HFFc6 (cell line): ENCODE measurements at places on chromosomes 13 and 19.

GRCh38 chr13:41334810-41335209 is 23.7 kb downstream of the NAA16 start:
- DNase-seq, result no peak

DNA sequence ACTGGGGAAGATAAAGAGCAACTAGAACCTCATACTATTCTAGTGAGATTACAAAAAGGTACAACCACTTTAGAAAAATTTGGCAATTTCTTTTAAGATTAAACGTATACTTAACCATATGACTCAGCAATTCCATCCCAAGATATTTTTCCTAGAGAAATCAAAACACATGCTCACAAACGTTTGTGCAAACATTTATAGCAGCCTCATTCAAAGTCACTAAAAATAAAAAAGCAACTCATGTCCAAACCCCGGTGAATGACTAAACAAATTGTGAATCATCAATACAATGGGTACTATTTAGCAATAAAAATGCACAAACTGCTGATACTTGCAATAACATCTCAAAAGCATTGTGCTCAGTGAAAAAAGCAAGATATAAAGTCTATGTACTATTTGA is 121.5 kb downstream of the FRY start:
- peak; percentile 90 for DNase-seq

GRCh38 chr19:1136201-1136600 is 32.4 kb downstream of the GPX4 start:
- no peak for DNase-seq

- no peak for DNase-seq
Measured at GRCh38 chr13:43301346-43301969, 278.1 kb downstream of the DNAJC15 start.

DNA sequence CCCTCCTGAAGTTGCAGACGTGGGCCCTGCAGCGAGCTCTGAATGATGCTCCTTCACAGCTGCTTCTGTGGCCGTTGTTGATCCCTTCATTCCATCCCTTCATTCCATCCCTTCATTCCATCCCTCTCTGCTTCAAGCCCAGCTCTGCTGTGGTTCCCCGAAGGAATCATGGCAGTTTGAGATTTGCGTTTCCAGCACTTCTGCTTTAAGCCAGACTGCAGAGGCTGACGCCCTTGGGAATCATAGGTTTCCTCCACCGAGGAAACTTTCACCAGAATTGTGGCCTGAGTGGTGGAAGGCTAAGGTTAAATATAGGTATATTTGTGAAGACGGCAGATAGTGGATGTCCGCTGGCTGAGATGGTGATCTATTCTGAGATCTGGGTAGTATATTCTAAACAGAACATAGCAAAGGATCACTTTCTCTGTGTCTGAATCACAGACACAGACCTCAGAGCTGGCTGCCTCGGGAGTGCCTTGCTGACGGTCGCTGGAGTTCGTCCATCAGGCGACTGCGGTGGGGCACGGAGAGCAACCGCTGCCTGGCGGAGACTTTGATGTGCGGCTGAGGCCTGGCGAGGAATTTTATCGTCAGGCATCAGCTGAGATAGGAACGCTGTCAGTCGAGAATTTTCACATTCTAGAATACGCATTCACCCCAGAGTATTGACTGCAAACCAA is 42.8 kb upstream of the DCUN1D2 start:
- no peak for DNase-seq

- no peak for DNase-seq
Measured at GRCh38 chr19:1471010-1471514, 8.0 kb downstream of the C19orf25 start.

GRCh38 chr19:7965921-7966665 is 22.6 kb upstream of the TIMM44 start:
- no peak for DNase-seq

- DNase-seq, result no peak
Measured at GRCh38 chr13:69194130-69194529, 913.5 kb upstream of the ATXN8OS start.

- no peak for DNase-seq
Measured at GRCh38 chr19:44746616-44746945, 1.9 kb upstream of the BCL3 start.

DNA sequence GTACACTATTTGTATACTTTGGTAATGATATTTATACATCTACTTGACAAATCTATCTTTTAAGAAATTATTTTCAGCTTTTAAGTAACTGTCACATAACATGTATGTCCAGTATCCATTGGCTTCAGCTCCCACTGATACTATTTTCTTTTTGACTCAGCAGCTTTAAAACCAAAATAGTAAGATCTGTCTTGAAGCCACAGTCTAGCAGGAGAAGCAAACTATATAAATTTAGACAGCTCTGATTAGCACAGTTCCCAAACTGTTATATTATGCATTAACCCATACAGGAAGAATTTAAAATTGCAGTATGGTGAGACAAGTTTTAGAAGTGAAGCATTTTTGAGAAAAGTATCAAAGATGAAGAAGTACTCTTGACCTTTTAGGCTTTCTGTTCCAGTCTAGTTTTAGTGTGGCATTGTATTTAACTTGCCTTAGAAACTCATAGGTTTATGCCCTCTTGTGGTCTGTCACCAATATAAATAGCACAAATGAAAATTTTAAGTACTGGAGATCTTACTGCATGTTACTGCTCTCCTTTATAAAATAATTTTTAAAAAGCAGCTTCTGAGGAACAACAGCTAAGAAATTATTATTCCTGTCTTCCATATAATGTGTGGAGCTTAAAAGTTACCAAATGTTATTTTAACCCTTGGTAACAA is 24.7 kb downstream of the URI1 start:
- peak; percentile 35 for DNase-seq

GRCh38 chr13:27637289-27637626 is 15.6 kb downstream of the POLR1D start:
- DNase-seq, result no peak

DNA sequence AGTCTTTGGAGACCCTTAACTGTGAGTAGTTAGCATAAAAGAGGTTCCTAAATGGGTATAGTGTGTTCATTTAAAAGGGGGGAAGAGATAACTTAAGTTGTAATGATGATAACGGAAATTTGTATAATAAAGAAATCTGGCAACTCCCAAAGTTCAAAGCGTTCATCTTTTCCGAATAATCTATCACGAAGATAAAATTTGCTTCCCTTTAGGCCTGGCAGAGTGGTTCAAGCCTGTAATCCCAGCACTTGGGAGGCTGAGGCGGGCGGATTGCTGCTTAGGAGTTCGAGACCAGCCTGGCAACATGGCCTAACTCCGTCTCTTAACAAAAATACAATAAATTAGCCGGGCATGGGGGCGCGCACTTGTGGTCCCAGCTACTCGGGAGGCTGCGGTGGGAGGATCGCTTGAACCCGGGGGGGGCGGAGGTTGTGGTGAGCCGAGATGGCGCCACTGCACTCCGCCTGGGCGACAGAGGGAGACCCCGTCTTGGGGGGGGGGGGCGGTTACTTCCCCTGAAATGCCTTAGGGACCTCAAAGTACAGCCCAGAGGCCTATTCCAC is 934 bp downstream of the N4BP2L2 start:
- no peak for DNase-seq

DNA sequence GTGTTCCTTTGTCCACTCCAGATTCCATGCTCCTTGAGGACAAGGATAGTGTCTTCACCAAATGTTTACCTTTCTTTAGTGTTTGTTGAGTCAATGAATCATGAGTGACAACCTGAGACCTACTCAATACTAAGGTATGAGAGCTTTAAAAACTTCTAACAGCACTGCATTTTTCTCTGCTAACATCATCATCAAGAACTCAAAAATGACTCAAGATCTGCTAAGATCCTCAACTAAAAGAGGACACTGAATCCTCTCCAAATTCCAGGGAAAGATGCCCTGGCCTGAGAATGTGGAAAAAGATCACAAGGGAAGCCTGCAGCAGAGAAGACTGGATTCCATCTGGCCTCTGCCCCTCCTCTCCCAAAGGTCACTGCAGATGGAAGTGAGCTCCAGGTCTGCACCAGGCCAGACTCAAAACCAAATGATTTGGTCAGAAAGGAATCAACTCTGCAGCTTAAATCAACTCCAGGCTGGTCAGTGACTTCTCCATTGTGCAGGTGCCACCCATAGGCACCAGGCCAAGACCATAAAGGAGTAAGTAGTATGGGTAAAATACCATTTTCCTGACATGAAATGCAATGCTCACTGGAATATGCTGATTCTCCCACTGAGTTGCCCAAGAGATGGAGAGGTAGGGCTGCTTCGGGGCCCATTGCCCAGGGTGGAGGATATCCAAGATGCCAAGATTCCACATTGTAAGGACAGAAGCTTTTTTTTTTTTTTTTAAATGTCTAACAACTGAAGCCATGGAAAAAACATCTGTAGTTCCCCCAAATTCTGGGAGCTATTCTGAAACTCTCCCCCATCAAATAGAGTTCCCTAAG is 89.5 kb upstream of the DOCK9 start:
- peak; percentile 87 for DNase-seq

DNA sequence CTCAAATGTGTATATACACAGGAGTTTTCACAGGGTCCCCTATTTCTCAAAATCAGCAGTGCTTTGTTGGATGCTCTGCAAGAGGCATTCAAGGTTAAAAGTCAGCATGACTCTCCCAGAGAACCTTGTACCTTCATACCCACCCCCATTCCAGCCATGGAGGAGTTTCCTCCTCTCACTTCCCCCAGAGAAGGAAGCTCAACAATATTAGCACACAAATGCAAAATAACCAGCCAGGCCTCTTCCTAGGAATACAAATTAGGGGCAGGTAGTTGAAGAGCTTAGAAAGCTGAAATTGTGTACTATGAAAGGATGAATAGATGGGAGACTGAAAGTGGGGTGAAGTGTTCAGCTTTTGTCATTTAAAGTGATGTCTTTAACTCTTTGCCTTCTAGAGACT is 43.8 kb downstream of the SPRY2 start:
- no peak for DNase-seq

- no peak for DNase-seq
Measured at GRCh38 chr13:105611424-105611823, 924.0 kb downstream of the EFNB2 start.

- DNase-seq, result no peak
Measured at GRCh38 chr13:80931766-80932165, 590.8 kb upstream of the SPRY2 start.

GRCh38 chr13:46345398-46345797 is 41.7 kb downstream of the RUBCNL start:
- no peak for DNase-seq

DNA sequence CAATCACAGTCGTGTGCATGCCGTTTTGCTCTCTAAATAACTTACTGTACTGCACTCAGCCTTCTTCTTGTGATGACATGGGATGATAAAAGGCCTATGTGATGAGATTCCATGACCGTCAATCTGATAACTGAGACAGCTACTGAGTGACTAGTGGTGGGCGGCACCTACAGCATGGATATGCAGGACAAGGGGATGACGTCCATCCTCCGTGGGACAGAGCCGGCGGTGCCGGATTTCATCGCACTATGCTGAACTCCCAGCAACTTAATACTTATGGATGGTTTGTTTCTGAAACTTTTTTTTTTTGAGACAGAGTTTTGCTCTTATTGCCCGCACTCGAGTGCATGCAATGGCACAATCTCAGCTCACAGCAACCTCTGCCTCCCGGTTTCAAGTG is 146.8 kb upstream of the TSHZ3 start:
- DNase-seq, result no peak

- DNase-seq, result no peak
Measured at GRCh38 chr13:109154966-109155761, 525.8 kb downstream of the MYO16 start.

- DNase-seq, result no peak
Measured at GRCh38 chr19:7349961-7350711, 1.4 kb downstream of the ARHGEF18 start.

DNA sequence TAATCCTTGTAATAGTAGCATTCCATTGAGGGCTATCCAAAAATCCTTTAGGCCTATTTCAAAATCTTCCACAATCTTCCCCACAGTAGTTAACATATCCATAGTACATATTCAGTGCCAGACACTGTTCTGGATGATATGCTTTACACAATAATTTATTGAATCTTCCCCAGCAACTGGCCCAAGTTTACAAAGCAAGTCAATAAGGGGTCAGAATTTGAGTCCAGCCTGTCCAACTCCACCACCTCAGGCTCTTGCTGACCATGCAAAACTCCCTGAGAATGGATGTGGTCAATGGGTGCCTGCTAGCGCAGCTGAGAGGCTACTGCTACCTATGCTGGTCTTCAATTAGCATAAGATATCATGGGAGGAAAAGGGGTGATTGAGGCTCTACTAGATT is 529.6 kb downstream of the FGF9 start:
- no peak for DNase-seq

- no peak for DNase-seq
Measured at GRCh38 chr13:78610381-78610883, 7.1 kb upstream of the POU4F1 start.

- DNase-seq, result peak; percentile 45
Measured at GRCh38 chr19:42352301-42353259, 27.1 kb downstream of the MEGF8 start.

GRCh38 chr19:45758921-45759320 is 10.1 kb downstream of the SIX5 start:
- no peak for DNase-seq

- no peak for DNase-seq
Measured at GRCh38 chr13:42320375-42320787, 48.4 kb downstream of the AKAP11 start.

DNA sequence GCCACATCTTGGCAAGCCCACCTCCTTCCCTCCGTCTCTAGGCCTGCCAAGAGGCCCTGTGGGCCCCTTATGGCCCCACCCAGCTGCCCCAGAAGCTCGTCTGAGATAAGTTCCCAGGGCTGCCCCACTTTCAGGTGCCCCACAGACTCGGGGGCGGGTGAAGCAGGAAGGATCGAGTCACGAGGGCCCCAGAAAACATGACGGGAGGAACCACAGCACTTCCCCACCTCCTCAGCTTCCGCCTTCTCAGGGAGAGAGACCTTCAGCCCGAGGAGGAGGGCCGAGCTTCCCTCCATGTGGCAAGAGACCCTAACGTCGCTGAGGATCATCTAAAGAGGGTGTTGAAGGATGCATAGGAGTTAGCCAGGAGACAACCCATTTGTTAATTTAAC is 4.5 kb upstream of the IL12RB1 start:
- no peak for DNase-seq

- no peak for DNase-seq
Measured at GRCh38 chr13:86426437-86426836, 627.2 kb upstream of the SLITRK6 start.

- DNase-seq, result no peak
Measured at GRCh38 chr13:53907891-53908290, 879.3 kb downstream of the OLFM4 start.

DNA sequence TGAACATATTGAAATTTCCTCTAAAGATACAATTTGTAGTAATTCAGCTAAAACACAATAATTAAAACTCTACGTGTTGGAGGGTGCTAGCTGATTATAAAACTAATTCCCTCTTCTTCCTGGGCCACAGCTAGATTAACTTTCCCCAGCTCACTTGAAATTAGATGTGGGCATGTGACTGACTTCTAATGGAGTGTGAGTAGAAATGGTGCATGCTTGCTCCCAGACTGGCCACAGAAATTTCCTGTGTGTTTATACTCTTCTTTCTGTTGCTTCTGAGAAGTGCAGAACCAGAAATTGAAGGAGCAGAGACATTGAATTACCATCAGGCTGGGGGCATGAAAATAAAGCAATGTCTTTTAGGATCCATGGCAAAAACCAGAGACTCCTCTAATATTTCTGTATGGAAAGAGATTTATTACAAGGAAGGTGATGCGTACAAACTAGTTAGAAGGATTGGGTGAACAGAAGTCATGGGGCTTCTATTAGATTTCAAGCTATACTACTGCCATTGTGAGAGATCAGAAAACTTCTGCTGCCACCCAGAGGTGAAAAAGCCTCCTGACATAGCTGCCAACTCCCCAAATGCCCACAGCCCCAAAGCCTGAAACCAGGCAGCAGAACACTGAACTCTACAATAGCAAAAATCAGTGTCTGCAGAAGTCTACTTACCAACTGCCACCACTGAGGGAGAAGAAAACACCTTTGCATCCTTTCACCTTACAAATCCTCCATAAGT is 379.2 kb upstream of the MIR17HG start:
- no peak for DNase-seq
